Vagina (tissue), 2 donors: ENCODE measurements at places on chromosomes 4 and X. TPM values are rescaled to one million over a fixed set of nuclear protein-coding genes. Genes with fewer than 3 reads are reported as not detected.

Gene MAB21L2
- 0.25 TPM for total RNA-seq

Gene GAGE12E
- not detected for total RNA-seq

Gene ATP2B3
- total RNA-seq: 0.25 TPM

Gene HGFAC
- not detected for total RNA-seq

- DNase-seq: no peak
Observed at GRCh38 chrX:38052096-38052495, 45.7 kb downstream of the SYTL5 start.

DNA sequence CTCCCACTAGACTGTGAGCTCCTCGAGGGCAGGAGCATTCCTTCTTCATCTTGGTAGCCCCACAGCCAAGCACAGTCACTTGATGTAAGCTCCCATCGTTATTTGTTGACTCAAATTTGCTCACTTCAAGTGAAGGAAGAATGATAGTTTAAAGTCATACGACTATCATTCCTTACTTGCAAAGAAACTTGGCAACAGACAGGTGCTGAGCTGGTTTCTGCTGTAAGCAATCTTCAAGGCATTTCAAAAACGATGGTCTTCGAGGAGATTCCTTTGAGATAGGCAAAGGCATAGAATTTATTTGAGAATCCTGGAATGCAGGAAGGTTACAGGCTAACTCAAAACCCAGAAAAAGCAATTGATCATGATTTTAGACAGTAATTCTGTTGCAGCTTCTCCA is 64.8 kb downstream of the QDPR start:
- no peak for DNase-seq

- DNase-seq: no peak
Observed at GRCh38 chr4:87707279-87707918, 57.3 kb downstream of the DMP1 start.

DNA sequence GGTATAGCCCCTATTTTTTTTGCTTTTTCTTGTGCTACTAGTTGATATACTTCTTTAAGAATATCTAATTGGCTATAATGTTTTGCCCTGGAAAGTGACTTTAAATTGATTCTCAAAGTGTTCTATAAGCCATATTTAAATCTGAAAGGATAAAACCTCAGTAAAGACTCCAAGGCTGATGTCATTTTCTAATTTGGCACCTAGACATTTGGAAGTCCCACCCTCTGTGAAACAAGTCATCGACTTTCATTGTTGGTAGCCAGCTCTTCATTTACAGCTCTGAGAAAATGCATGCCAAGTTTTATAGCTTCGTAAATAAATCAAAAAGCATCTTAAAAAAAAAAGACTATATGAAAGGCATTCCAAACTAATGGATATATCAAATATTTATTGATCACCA is 18.0 kb upstream of the STAG2 start:
- DNase-seq: no peak

GRCh38 chr4:14669371-14669770 is 332.9 kb upstream of the CPEB2 start:
- no peak for DNase-seq

- no peak for DNase-seq
Observed at GRCh38 chrX:103175944-103176753, 38.8 kb upstream of the BEX4 start.

GRCh38 chr4:128502818-128503527 is 215.4 kb upstream of the PGRMC2 start:
- no peak for DNase-seq

- no peak for DNase-seq
Observed at GRCh38 chr4:175776217-175776616, 35.8 kb downstream of the GPM6A start.

DNA sequence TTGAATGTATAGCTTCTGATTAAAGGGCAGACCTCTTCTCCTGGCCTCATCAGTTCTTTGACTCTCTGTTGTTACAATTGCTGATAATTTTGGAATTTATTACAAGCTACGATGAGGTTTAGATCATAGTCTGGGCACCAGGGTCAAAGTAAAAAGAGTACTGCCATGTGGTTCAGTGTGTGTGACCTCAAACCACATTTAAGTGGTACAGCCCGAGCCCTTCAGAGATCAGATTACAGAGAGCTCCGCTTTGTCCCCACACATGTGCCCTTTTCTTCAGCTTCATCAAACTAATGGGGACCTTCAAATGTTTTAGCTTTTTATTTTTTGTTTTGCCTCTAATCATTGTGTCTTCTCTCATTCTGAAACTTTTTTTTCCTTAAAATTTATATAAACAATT is 37.1 kb downstream of the SPANXN2 start:
- DNase-seq: no peak

GRCh38 chr4:128917781-128918180 is 108.3 kb downstream of the JADE1 start:
- no peak for DNase-seq

DNA sequence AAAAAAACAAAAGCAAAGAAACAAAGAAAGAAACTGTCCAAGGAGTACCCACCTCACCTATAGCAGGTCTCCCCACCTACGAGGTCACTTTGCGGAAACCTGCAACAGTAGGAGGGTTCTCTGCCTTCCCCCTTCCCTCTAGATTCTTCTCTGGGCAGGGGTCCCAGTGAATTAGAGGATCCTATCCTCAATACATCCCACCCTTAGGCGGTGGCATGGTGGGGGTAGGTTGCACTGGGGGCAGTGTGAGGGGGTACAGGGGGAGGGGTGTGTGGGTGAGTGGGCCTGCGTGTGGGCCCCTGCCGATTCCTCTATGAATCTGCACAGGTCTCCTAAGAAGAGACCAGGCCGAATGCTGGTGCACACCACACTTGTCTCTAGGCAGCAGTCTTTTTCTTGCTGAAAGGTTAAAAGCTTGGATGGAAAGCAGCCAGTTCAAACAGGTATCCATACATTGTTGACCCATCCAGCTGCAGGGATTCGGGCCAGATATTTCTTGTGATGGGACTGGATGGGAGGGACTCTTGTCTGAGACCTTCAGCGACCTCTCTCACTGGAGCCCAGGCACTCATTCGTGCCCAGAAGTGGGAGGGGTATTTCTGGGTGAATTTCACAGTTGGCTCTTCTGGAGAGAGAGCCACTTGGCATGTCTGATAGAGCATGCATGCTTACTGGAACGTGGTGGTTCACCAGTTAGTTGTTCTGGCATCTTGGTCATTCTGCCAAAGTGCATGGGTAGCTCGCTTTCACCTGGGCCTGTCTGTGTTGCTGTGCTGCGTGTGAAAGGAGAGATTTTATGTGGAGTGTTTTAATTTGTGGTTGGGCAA is 65.6 kb downstream of the NBDY start:
- peak; percentile 71 for DNase-seq

DNA sequence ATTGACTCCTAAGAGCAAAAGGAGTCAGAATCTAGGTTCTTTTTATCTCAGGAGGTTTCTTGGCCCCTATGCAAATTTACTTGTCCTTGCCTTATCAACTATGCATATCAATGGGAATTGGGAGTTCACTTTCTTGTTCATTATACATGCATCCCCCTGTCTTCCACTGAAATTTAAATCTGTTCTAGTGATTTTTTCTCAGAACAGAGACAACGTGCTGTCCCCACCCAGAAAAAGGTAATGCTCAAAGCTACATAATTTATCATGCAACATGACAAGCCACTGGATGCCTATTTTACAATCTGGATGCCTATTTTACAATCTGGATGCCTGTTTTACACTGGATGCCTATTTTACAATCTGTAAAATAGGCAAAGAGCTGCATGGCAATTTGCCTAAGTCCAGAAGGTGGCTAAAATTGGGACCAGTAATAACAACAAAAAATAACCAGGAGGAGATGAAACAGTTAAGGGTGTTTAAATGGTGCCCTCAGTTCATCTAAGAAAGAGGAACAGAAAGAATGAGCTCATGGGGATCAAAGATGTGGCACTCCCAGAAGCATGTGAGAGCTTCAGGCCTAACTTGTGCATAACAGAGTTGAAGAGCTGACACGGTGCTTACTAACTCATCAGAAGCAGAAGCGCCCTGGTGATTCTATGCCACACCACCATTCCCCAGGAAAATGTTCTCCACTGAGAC is 537.8 kb upstream of the BOD1L1 start:
- no peak for DNase-seq

DNA sequence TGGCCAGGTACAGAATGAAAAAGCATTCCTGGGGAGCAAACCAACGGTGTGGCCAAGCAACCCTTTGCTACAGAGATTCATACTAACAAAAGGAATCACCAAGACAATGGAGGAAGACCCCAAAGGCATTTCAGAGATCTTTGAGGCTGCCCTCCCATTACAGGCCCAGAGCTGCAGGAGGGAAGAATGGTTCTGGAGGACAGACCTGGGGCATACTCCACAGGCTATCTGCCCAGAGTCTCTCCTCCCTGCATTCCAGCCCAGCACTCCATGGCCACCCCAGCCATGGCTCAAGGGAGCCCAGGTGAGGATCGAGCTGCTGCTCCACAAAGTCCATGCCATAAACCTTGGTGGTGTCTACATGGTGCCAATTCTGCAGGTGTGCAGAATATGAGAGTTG is 81.9 kb downstream of the ATP11C start:
- no peak for DNase-seq

- no peak for DNase-seq
Observed at GRCh38 chr4:139858436-139859205, 193.0 kb downstream of the MGST2 start.

- DNase-seq: no peak
Observed at GRCh38 chrX:154542723-154543424, 3.8 kb downstream of the G6PD start.

GRCh38 chr4:169620880-169621248 is 486 bp downstream of the CLCN3 start:
- DNase-seq: no peak
